ENCODE measurements at places on chromosomes 4 and X. TPM values are rescaled to one million over a fixed set of nuclear protein-coding genes. Genes with fewer than 3 reads are reported as not detected.

PHOX2B gene
- total RNA-seq: not detected

DNAAF6 gene
- total RNA-seq: not detected

NUDT11 gene
- total RNA-seq: 11.9 TPM

FGB gene
- 2.9 TPM for total RNA-seq

WDFY3 gene
- 23.6 TPM for total RNA-seq

BMP3 gene
- not detected for total RNA-seq

PHEX gene
- total RNA-seq: 0.07 TPM
